ENCODE measurements at places on chromosomes 7 and 10.

GRCh38 chr7:112267944-112268691 lies 61.6 kb downstream of the ZNF277 start:
- no peak for DNase-seq

DNA sequence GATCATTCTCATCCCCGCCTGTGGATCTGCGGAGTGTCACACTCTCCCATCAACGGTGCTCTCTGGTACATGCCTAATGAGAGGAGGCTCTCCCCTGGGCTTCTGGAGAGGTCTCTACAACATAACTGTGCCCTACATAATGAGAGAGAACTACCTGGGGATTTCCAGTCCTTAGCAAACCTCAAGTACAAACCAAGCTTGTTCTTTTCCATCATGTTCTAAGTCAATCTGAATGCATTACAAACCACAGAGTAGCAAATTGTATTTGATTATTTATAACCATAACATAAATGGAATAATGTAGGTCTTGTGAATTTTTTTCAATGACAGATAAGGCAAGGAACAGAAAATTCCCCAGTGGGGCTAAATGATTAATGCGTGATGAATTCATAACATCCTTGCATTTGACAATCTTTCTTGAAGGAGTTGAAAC lies 412.4 kb upstream of the NRP1 start:
- DNase-seq, result no peak

GRCh38 chr7:108181073-108181985 lies 51.2 kb upstream of the LAMB4 start:
- DNase-seq, result no peak

- DNase-seq, result peak; percentile 71
Observed at GRCh38 chr10:100518761-100519241, 860 bp downstream of the SEC31B start.

DNA sequence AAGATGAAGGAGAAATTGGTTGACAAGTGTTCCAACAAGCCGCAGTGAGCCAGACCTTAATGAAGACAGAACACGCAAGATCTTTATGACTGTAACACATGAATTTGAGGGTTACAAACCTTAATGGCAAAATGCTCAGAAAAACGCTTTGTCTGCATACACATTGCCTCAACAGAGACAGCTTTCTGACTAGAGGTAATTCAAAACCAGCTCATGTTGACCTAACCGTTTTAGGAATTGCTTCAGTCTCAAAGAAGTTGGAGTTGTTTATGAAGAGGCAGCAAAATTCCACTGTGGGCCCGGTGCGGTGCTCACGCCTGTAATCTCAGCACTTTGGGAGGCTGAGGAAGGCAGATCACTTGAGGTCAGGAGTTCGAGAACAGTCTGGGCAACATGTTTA lies 2.2 kb upstream of the GTF2I start:
- no peak for DNase-seq

GRCh38 chr10:6400821-6401465 lies 179.1 kb downstream of the PRKCQ start:
- no peak for DNase-seq

GRCh38 chr7:6556196-6556595 lies 4.9 kb upstream of the GRID2IP start:
- DNase-seq, result no peak

- no peak for DNase-seq
Observed at GRCh38 chr7:69982197-69982596, 383.9 kb downstream of the AUTS2 start.

DNA sequence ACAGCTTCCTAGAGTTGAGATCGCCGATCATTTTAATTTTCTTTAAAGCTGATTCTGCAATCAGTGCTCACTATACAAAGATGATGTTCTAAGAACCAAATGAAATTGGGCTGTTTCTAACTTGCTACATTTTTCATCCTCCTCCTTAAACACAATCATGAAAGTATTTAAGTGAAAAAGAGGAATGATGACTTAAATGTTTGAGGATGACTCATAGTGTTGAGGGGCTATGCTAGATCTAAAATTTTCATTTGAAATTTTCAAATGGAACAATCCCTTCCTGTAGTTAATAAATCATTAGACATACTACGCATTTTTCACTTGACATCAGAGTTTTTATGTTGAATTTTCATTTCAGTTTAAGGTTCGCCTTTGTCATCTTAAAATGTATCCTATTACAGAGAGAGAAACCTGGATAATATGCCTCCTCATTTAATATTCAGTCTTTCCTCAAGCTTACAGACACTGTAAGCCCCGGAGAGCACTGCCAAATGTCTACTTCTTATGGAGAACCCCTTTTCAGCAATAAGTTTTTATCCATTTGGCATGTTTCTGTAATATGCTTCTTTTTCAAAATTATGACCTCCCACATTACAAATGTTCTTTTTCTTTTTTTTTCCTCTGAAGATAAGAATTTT lies 499.6 kb downstream of the MAGI2 start:
- no peak for DNase-seq

- no peak for DNase-seq
Observed at GRCh38 chr7:73852500-73852899, 8.5 kb upstream of the TMEM270 start.

DNA sequence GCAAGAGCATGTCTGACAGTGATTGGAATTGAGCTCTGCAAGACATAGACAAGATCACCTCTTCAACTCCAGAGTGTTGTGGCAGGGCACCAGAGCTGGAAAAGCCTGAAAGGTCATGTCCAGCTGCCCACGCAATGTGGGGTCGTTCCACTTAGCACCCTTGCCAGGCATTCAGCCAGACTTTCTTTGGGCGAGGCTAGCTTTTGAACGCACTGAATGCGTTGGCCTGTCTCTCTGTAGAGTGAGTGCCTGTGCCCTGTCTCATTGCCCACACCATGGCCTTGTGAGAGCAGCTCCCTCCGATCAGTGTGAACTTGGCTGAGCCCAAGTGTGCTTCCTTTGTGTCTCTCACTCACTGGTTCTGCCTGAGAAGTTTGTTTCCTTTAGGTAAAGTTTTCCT lies 23.3 kb downstream of the UBTD1 start:
- no peak for DNase-seq

- DNase-seq, result no peak
Observed at GRCh38 chr7:111980725-111981124, 225.5 kb downstream of the DOCK4 start.

GRCh38 chr7:112462236-112462635 lies 12.0 kb downstream of the IFRD1 start:
- DNase-seq, result no peak

GRCh38 chr10:119811122-119811521 lies 61.5 kb downstream of the MCMBP start:
- no peak for DNase-seq

DNA sequence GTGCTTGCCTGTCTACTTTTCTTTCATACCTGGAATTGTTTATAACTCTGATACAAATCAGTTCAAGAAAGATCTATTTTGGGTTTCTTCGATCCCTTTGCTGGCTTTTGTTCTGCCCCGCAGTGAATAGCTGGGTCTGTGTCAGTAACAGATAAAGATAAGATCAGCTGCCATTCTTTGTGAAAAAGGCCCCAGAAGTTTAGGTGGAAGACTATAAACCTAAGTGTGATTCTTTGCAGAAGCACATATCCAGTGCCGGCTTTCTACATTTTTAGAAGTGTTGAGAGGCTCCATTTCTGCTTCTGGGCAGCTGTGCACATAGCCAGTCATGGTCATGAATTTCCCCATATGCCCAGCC lies 686.4 kb upstream of the C7orf33 start:
- no peak for DNase-seq

GRCh38 chr7:77313085-77313484 lies 103.1 kb downstream of the GSAP start:
- DNase-seq, result no peak

- DNase-seq, result no peak
Observed at GRCh38 chr10:117318909-117319308, 56.3 kb downstream of the PDZD8 start.

DNA sequence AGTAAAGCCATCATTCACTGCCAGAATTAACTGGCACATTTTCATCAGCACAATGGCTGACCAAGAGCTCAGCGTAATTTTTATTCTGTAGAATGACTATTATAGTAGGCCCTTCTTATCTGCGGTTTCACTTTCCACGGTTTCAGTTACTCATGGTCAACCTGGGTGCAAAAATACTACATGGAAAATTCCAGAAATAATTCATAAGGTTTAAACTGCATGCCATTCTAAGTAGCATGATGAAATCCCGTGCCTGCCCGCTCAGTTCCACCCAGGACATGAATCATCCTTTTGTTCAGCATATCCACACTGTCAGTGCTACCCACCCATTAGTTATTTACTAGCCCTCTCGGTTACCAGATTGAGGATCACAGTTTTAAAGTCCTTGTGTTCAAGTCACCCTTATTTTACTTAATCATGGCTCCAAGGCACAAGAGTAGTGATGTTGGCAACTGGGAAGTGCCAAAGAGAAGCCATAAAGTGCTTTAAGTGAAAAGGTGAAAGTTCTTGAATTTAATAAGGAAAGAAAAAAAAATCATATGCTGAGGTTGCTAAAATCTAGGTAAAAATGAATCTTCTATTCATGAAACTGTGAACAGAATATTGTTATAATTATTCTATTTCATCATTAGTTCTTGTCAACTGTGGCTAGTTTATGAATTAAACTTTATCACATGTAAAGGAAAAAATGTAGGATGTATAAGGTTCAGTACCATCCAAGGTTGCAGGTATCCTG lies 204.9 kb downstream of the DOCK4 start:
- DNase-seq, result no peak

- no peak for DNase-seq
Observed at GRCh38 chr10:88008866-88009470, 145.5 kb downstream of the PTEN start.

DNA sequence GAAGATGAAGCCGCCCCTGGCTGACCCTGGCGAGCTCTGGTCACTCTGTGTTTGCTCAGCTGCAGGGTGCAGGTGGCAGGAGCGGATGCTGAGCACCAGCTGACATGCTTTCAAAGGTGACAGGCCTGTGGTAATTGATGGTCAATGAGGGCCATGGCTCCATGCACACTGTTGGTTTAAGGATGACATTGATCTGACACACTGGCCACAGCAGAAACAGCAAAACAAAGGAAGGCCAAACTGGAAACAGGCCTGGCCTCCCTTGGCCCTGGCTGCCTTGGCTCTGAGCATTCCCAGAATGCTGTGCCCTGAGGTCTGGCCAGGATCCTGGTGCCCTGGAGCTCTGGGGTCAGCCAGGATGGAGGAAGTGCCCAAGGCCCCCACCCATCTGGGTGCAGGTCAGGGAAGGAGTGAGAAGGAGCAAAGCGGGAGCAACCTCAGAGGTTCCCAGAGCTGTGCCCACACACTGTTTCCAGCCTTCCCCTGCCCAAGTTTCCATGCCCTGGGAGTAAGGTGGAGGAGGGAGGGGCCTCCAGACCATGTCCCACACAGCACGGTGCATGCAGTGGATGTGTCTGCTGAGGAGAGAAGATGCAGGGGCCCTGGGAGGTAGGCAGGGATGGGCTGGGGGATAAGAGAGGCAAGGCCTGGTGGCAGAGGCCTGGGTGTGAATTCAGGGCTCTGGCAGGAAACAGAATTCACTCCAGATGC lies 302.2 kb downstream of the RPS24 start:
- peak; percentile 58 for DNase-seq

DNA sequence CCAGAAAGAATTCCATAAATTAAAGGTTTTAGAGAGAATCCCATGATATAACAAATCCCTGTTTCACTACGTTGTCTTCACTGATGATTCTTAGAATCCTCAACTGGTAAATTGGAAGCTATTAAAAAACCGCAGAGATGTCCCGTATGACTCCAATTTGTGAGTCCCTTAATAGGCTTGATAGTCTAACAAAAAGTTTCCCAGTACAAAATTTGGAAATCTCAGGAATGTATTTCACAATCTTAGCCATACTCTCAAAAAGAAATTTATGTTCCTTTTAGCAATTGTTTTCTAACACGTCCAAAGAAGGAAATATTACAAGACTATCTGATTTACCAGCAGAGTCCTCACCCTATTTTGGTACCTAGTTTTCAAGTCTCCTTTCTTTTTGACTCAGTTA lies 2.5 kb downstream of the TES start:
- no peak for DNase-seq

DNA sequence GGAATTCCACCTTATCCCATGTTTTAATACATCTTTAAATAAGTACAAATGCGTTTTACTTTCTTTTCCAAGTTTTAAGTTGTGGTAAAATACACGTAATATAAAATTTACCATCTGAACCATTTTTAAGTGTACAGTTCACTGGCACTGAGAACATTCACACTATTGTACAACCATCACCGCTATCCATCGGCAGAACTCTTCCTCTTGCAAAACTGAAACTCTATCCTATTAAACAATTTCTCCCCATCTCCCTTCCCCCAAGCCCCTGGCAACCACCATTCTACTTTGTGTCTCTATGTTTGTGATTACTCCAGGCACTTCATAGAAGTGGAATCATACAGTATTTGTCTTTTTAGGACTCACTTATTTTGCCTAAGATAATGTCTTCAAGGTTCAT lies 33.8 kb downstream of the HIP1 start:
- no peak for DNase-seq

DNA sequence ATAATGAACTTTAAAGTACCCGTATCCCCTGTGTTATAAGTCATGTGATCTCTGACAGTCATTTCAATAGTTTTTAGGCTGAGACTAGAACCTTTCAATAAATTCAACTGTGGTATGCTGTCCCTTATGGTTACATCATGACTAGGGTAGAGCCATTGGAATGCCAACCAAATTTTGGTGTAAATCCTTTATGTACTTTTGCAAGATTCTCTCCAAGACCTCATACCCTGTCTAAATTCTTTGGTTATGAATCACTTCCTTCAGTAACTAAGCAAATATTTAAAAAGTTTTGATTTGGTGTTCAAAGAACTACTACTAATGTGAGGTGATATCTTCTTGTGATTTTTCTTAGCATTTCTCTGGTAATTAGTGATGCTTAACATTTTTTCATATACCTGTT lies 20.8 kb upstream of the OR6B1 start:
- DNase-seq, result no peak

- no peak for DNase-seq
Observed at GRCh38 chr7:43492896-43493295, 90.0 kb upstream of the STK17A start.

DNA sequence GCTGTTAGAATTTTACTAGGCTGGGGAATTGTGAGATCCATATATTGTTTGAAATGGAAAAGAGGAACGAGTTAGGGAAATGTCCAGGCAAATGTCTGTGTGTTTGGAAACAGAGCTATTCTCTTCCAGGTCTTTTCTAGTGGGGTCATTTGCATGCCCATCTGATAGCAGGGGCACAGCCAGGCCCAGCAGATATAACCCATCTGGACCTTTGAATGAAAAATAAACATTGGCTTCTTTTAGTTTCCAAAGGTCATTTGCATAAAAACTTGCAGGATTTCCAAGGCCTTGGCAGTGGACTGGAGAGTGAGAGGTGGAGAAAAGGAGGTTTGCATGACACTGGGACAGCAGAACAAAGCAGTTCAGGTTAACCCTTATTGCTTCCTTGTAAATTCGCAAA lies 188.0 kb upstream of the GPR26 start:
- DNase-seq, result no peak

DNA sequence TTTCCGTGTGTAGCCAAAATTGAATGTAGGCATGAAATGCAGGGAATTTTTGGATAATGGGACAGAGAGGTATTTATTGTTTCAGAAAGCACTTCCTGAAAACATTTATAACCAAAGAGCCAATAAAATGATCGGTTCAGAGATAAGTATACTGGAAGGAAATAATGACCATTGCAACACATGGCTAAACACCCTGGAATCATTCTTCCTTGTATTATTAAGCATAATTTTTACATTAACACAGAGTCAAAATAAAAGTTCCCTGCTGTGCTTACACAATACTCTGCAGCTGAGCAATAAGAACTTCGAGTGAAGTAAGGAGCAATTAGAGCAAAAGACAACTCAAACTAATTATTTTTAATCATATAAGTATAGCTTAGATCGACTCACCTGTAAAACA lies 648.3 kb downstream of the TNS3 start:
- no peak for DNase-seq

All from right atrium auricular region (tissue), 2 donors.